ENCODE measurements at places on chromosomes 13 and 19. TPM values are rescaled to one million over a fixed set of nuclear protein-coding genes. Genes with fewer than 3 reads are reported as not detected.

The SLC25A41 gene
- 0.42 TPM for total RNA-seq

GRCh38 chr13:30143666-30144400 lies 163.5 kb downstream of the KATNAL1 start:
- peak; percentile 68 for DNase-seq

DNA sequence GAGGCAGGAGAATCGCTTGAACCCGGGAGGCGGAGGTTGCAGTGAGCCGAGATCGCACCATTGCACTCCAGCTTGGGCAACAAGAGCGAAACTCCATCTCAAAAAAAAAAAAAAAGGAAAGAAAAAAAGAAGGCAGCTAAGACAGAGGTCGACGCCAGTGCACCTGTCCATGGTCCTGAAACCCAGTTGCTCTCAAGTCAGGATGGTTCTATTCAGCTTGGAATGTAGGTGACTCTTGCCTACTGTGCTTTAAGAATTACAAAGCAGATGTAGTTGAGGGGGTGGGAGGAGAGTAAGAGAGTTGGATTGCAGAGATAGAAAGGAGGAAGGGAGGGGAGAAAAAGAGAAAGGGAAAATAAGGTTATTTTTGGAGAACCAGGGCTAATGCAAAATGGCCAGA lies 18.7 kb downstream of the CACNG7 start:
- peak; percentile 22 for DNase-seq

- DNase-seq = no peak
Measured at GRCh38 chr13:27794368-27794691, 2.0 kb downstream of the GSX1 start.

GRCh38 chr13:111111376-111111937 lies 3.7 kb upstream of the ARHGEF7 start:
- DNase-seq = no peak

- DNase-seq = no peak
Measured at GRCh38 chr13:112642090-112642460, 47.8 kb upstream of the ATP11A start.

The PSG1 gene
- 0.96 TPM for total RNA-seq

DNA sequence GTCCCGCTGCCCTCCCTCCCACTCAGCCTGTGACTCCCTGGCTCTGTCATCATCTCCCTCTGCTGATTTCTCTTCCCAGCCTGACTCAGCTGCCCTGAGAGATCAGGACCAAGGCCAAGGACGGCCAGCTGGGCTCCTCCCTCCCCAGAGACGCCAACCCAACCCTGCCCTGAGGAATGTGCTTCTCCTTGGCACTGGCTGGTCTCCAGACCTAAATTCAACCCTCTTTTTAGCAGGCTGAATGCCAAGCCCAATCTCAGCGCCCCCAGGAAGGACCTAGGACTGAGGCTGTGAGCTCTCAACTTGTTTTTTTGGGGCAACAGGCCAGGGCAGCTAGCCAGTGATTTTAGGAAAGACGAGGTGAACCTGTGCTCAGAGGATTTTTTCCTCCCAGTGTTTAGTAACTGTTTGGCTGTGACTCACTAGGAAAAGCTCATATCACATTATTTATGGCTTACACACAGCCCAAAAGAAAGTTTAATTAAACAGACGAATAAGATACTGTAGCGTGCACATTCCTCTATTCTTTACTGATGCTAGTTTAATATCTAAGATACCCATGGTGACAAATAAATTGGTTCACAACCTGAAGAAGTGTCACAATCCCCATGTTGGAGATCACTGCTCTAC lies 7.4 kb upstream of the IGFL1 start:
- DNase-seq = no peak

The FSTL3 gene
- 0.64 TPM for total RNA-seq

The ATCAY gene
- not detected for total RNA-seq

The IGFL2 gene
- total RNA-seq = not detected

The TEX101 gene
- not detected for total RNA-seq

The APOC4 gene
- not detected for total RNA-seq

DNA sequence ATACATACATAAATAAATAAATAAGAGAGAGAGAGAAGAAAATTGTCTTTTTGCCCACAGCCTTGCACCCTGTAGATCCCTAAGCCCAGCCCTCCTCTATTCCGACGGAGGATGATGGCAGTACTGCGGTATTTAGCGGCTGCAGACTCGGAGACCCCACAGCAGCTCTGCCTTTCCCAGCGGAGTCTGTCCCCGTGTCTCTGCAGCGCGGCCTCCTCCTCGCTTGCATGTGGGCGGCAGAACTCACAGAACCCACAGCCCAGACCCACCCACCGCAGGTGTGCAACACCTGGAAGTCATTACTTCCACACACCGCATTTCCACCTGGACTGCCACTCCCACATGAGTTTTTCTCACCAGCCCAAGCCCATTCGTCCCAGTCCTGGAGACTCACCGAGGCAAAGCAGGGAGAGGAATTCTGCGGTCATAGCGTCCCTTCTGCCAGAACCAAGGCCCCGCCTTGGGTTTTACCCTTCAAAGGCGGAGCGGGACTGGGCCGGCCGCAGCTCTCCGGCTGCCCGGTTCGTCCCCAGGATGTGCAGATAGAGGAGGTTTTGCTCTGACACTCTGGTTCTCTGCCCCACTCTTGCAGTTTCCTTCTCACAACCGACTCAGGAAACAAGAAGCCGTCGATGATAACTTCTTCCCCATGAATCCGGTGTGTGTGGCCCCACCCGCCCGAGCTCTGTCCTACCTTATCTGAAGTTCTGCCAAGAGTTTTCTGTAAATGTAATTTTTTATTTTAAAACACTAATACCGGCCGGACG lies at the start of gene VSTM1:
Gene VSTM1, minus strand, starts transcription at position 548 of the 767 bp plus-strand sequence. Its CDS starts 120 bp downstream, at position 428.
- no peak for DNase-seq

The ZNF729 gene
- total RNA-seq = not detected
